ENCODE measurements at places on chromosomes 7 and 10.
A peak's percentile ranks its signal among the peaks of the same experiment; 100 is the strongest.

- no peak for DNase-seq
Observed at GRCh38 chr7:152984421-152984820, 224.9 kb downstream of the ACTR3B start.

- no peak for DNase-seq
Observed at GRCh38 chr10:128568990-128569945, 443.0 kb upstream of the MKI67 start.

GRCh38 chr10:58838561-58839208 is 326.0 kb downstream of the BICC1 start:
- DNase-seq, result no peak

DNA sequence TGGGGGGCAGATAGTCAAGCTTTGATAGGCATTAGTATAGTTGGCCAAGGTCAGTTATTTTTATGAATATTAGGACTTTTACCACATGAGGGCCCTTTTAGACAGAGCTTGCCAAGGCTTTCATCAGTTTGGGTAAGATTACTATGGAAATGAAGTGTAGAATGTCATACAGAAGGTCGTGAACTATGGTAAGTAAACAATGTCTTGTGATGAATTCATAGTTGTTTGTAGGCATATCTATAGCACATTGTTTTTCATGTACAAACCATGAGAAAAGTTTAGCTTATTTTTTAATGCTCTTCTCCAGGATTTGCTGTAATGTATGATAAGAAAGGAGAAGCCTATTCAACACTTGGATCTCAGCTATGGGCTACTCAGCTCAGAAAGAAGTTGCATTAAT is 4.3 kb downstream of the OR2A2 start:
- DNase-seq, result no peak

DNA sequence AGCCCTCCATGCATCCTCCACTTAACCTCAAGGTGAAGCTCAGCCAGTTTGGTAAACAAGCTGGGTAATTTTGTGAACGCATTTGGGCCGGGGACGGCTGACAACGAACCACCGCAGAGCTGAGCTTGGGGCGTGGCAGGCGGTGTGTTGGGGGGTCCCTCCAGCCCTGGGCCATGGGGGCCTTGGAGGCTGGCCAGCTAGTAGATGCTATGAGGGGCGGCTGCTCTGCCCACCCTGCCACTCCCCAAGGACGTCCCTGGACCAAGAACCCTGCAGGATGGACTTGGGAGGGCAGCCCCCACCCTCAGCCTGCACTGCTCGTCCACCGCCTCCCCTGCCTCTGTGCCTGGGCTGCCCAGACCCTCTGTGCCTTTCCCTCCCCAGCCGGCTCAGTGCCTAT is 12.0 kb upstream of the SCART1 start:
- no peak for DNase-seq

DNA sequence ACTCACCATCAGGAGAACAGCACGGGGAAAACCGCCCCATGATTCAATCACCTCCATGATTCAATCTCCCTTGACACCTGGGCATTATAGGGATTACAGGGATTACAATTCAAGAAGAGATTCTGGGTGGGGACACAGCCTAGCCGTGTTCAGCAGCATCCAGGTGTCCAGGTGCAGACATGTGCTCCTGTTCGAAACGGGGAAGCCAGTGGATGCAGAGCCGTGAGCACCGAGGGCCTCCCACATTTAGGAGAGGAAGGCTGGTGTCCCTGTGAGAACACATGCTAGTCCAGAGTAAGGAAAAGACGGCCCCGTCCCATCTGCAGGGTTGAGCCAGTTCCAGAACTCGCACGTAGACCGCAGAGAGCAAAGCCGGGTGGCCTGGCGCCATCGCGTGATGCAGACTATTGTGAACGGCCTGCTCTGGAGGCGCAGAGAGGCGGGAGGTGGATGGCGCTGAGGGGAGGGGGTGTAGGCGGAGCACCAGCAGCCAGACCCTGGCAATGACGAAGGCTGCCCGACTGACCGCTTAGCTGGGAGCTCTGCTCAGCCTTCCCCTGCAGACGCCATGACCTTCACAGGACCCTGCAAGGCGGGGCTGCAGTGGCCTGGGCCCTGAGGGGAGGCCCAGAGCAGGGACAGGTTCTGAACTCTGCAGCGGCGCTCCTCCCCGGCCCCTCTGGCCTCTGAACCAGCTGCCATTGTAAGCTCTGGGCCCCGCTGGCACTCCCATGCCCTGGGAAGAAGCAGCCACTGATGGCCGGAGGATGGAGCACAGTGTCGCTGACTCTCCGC is 141.6 kb upstream of the TCERG1L start:
- DNase-seq, result no peak

- DNase-seq, result no peak
Observed at GRCh38 chr7:21884496-21884895, 61.2 kb downstream of the CDCA7L start.

- no peak for DNase-seq
Observed at GRCh38 chr7:106083717-106084116, 28.4 kb downstream of the SYPL1 start.

GRCh38 chr7:15750727-15751126 is 64.2 kb upstream of the MEOX2 start:
- no peak for DNase-seq

GRCh38 chr10:125008689-125009638 is 67.0 kb downstream of the ZRANB1 start:
- no peak for DNase-seq

GRCh38 chr7:155814316-155815276 is 2.3 kb upstream of the SHH start:
- no peak for DNase-seq

DNA sequence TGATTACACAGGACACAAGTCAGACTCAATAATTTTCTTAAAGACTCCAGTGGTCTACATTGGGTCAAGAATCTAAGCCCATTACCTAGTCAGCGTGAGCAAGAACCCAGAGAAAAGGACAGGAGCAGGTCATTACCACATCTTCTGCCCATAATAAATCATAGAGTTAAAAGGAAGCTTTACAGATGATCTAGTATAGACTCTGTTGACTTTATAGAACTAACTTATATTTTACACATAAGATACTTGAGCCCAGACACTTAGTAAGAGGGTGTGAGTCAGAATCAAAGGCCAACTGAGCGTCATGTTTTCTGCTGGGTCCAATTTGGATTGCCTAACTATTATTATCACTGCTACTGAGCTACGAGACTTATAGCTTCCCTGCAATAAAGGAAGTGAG is 206.1 kb upstream of the NPSR1 start:
- DNase-seq, result no peak

DNA sequence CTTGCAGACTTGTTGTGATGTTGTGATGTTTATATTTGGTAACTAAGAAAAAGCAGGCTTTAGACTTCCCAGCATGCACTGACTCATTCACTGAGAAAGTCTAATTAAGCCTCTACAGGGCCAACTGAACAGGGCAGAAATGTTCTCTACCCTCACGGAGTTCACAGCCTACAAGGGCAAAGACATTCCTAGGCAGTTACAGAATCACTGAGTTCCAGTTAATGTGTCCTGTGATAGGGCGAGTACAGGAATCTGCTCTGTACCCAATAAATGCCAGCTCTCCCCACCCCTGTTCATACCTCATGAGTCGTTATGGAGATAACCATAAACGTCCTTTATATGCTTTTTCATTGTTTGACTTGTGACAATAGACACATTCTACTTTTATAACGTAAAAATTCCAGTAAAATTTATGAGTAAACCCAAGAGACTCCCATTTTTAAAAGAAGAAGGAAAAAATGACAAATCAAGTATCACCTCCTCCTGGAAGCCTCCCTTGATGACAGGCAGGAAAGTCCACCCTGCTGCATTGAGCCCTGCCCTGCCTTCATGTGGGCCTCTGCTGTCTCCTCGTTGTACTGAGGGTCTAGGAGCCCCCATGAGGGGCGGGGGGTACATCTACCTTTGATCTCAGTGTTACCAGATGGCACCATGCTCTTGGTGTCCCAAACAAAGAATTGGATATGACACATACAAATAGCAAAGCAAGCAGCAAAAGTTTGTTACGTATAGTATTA is 14.3 kb downstream of the MUC12 start:
- DNase-seq, result peak; percentile 54

GRCh38 chr7:145732521-145732920 is 384.1 kb upstream of the CNTNAP2 start:
- DNase-seq, result no peak

- no peak for DNase-seq
Observed at GRCh38 chr7:67438913-67439505, 442.4 kb downstream of the TYW1 start.

GRCh38 chr7:105013816-105014692 is at the start of gene KMT2E:
Gene KMT2E, plus strand, starts transcription at chr7:105014205. Its CDS starts 26,748 bp downstream, at chr7:105040953.
- DNase-seq, result peak; percentile 94

DNA sequence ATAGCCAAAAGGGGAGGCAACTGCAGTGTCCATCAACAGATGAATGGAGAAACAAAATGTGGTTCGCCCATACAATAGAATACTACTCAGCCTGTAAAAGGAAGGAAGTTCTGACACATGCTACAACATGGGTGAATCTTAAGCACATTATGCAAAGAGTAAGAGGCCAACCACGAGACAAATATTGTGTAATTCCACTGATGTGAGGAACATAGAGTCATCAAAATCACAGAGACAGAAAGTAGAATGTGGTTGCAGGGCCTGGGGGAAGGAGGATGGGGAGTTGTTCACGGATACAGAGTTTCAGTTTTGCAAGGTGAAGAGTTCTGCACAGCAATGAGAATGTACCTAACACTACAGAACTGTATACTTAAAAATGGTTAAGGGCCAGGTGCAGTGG is 13.7 kb upstream of the C10orf71 start:
- no peak for DNase-seq

DNA sequence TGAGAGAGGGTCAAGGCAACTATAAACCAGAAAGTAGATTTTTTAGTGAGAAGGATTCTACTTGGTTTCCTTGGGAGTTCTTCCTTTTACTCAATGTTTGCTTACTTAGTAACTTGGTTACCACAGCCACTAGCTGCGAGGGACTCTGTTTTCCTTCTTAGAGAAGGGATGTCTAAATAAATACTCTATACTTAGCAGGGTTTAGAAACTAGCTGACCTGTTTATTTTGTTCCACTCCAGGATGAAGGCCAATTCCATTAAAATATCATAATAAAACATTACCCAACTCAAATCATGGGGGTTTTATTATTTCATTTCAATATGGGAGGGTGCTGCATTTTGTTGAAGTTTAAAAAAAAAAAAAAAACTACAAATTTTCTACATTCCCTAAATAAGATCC is 87.3 kb downstream of the PPP1R3A start:
- no peak for DNase-seq

- DNase-seq, result no peak
Observed at GRCh38 chr10:13559124-13559700, 27.6 kb upstream of the PRPF18 start.

DNA sequence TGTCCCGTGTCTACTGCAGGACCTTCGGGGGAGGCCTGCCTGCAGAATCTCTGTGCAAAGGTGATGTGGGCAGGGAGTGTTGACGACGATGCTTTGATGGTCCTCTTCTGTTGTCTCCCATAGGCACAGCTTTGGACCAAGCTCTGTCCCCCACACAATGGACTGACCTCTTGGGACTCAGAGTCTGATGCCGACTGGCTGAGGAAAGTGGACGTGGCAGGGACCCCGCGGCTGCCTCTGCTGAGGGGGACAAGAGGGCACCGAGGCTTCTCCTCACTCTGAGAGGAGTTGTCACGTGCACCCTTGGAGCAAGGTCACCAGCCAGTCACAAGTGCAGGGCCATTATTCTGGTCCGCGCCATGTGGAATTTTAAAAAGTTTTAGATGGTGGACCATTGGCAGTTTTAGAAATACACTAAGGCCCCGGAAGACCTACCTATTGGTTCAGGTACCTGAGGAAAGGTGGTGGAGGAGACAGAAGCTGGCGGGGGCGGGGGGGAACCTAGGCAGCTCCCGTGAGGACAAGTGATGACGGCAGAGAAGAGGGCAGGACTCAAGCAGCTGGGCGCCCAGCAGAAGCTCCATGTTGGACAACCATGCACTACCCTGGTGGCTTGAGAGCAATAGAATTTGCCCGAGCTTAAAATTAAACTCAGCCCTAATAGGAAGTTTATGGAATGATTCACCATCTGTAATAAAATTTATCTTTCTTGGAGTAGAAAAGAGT is 331.4 kb downstream of the PTPRN2 start:
- no peak for DNase-seq

DNA sequence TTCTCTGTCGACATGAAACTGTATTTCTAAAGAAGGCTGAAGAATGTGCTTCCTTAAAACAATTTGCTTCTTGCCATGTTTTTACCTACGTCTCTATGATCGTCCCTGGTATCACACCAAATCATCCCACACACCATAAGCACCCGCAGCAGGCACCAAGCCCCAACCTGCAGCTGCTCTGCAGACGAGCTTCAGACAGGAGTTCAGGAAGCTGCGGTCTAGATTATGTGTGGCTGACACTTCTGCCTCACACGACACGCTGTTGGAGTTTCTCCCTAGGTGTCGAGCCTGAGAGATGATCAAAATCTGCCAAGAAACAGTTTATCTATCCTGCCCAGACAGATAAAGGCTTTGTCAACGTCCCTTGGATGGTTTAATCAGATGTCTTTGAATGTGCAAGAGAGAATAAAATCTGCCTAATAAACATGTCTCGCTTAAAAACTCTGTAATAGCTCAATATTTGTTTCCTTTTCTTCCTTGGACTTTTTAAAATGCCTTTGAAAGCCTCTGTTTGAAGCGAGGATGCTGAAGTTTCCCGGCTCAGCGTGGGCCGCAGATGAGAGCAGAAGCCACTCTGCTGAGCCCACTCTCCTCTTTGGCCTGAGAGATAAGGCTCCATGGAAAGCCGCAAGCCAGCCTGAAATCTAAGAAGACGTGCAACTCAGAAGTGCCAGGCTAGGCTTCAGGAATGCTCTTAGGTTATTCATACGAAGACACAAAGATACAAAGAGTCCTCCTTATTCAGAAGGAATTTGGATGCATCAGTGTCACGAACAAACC is 158.3 kb upstream of the PFKP start:
- no peak for DNase-seq

DNA sequence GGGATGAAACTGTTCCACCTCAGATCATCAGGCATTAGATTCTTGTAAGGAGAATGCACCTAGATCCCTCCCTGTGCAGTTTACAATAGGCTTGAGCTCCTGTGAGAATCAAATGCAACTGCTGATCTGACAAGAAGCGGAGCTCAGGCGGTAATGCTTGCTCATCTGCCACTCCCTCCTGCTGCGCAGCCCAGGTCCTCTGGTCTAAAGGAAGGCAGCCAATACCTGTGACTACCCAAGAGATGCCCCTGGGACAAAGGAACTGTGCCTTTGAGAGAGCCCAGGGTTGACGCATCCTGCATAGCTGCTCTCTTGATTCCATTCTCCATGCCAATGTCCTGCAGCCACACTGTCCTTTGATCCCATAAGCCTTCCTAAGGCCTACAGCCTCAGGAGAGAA is 73.1 kb downstream of the ADCYAP1R1 start:
- no peak for DNase-seq

GRCh38 chr10:76329891-76330575 is 898.6 kb downstream of the LRMDA start:
- DNase-seq, result no peak
